ENCODE measurements at places on chromosomes 7 and 10. TPM values are rescaled to one million over a fixed set of nuclear protein-coding genes. Genes with fewer than 3 reads are reported as not detected.

The KLF14 gene
- not detected for total RNA-seq

- no peak overlapping the region for H3K4me3 ChIP-seq
- H3K36me3 ChIP-seq, result no peaks in the 10 kb centered on the region
- no peaks in the 10 kb centered on the region for H3K27me3 ChIP-seq
- no peak for DNase-seq
- no peak overlapping the region for H3K27ac ChIP-seq
- peaks cover 16% of the 10 kb centered on the region for H3K4me1 ChIP-seq
Observed at GRCh38 chr7:121437470-121437869, 41.4 kb upstream of the FAM3C start.

GRCh38 chr10:78899098-78899754, 169.5 kb upstream of the ZMIZ1 start:
- DNase-seq, result no peak
- H3K27me3 ChIP-seq, result no peaks in the 10 kb centered on the region
- H3K4me1 ChIP-seq, result no peaks in the 10 kb centered on the region
- H3K36me3 ChIP-seq, result no peaks in the 10 kb centered on the region

- no peaks in the 10 kb centered on the region for H3K36me3 ChIP-seq
- no peak for DNase-seq
- peaks cover 13% of the 10 kb centered on the region for H3K4me1 ChIP-seq
Observed at GRCh38 chr10:12642036-12642435, 292.7 kb downstream of the CAMK1D start.

GRCh38 chr7:1164436-1164835, 4.4 kb upstream of the ZFAND2A start:
- H3K27me3 ChIP-seq, result no peaks in the 10 kb centered on the region
- no peak for DNase-seq
- H3K4me3 ChIP-seq, result no peak overlapping the region
- no peaks in the 10 kb centered on the region for H3K4me1 ChIP-seq
- H3K36me3 ChIP-seq, result no peaks in the 10 kb centered on the region

- H3K27me3 ChIP-seq, result no peaks in the 10 kb centered on the region
- no peaks in the 10 kb centered on the region for H3K36me3 ChIP-seq
- no peaks in the 10 kb centered on the region for H3K4me1 ChIP-seq
- H3K27ac ChIP-seq, result no peak overlapping the region
- H3K4me3 ChIP-seq, result no peak overlapping the region
Observed at GRCh38 chr7:136555933-136556332, 312.5 kb upstream of the CHRM2 start.

GRCh38 chr10:34477249-34477648, 337.8 kb downstream of the PARD3 start:
- H3K4me1 ChIP-seq, result no peaks in the 10 kb centered on the region
- no peak for DNase-seq
- H3K27ac ChIP-seq, result no peak overlapping the region
- H3K27me3 ChIP-seq, result no peaks in the 10 kb centered on the region
- H3K36me3 ChIP-seq, result no peaks in the 10 kb centered on the region
- no peak overlapping the region for H3K4me3 ChIP-seq

GRCh38 chr7:157674027-157674714, 337.4 kb downstream of the DNAJB6 start:
- no peak for DNase-seq
- H3K27me3 ChIP-seq, result peaks cover 8% of the 10 kb centered on the region
- no peak overlapping the region for H3K27ac ChIP-seq
- H3K4me3 ChIP-seq, result no peak overlapping the region

DNA sequence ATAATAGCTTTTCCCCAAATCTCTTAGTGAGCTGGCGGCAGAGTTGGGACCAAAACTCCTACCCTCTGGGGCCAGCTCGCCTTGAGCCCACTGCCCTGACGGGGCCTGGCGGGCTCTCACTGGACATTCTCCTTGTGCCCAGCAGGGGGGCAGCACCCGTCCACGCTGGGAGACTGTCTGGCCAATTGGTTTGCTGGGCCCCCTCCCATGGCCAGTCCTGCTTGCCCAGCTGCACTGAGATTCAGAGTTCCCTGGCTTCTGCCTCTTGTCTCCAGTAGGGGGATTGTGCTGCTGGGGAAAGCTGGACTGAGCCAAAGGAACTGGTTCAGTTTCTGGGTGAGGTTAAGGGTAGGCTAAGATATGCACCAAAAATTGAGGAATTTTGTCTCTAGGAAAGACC, 59.8 kb downstream of the RAMP3 start:
- H3K36me3 ChIP-seq, result no peaks in the 10 kb centered on the region
- no peak overlapping the region for H3K4me3 ChIP-seq
- H3K27ac ChIP-seq, result no peak overlapping the region

- H3K36me3 ChIP-seq, result no peaks in the 10 kb centered on the region
- H3K27me3 ChIP-seq, result no peaks in the 10 kb centered on the region
- no peak overlapping the region for H3K27ac ChIP-seq
- H3K4me3 ChIP-seq, result no peak overlapping the region
- no peaks in the 10 kb centered on the region for H3K4me1 ChIP-seq
- no peak for DNase-seq
Observed at GRCh38 chr7:112828696-112829095, 38.5 kb upstream of the TMEM168 start.

DNA sequence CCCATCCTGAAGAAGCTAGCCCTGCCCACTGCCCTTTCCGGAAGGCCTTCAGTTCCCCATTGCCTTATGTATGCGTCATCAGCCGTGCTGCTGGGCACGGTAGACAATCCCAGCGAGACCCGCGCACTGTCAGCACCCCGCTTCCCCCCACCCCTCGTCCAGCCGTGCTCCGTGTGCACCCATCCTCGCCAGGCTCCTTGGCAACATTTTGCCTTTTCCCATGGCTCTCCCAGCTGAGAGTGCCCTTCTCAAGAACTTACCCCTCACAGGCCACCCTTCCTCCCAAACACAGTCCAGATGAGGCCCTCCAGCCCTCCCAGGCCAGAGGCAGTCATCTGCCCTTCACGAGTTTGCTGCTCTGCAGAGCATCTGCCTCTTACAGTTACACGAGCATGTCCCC, 633.8 kb upstream of the FOXK1 start:
- H3K27me3 ChIP-seq, result no peaks in the 10 kb centered on the region
- DNase-seq, result no peak
- H3K27ac ChIP-seq, result no peak overlapping the region
- peaks cover 10% of the 10 kb centered on the region for H3K4me1 ChIP-seq
- H3K4me3 ChIP-seq, result no peak overlapping the region

The MRC1 gene
- not detected for total RNA-seq
